Fibroblast of skin of right biceps (primary cell): ENCODE measurements at places on chromosomes 3 and 15.
A peak's percentile ranks its signal among the peaks of the same experiment; 100 is the strongest.

- DNase-seq: no peak
Measured at GRCh38 chr3:42613462-42613861, 13.0 kb downstream of the NKTR start.

- DNase-seq: peak; percentile 70
Measured at GRCh38 chr15:78308422-78309032, 9.1 kb upstream of the SKIC8 start.

- no peak for DNase-seq
Measured at GRCh38 chr3:13874891-13875290, 5.0 kb downstream of the WNT7A start.

- peak; percentile 98 for DNase-seq
Measured at GRCh38 chr15:99476413-99477222, 89.2 kb upstream of the MEF2A start.

- no peak for DNase-seq
Measured at GRCh38 chr15:62432702-62433398, 267.8 kb upstream of the C2CD4B start.

GRCh38 chr3:101262393-101263240, 57.8 kb downstream of the IMPG2 start:
- DNase-seq: no peak

DNA sequence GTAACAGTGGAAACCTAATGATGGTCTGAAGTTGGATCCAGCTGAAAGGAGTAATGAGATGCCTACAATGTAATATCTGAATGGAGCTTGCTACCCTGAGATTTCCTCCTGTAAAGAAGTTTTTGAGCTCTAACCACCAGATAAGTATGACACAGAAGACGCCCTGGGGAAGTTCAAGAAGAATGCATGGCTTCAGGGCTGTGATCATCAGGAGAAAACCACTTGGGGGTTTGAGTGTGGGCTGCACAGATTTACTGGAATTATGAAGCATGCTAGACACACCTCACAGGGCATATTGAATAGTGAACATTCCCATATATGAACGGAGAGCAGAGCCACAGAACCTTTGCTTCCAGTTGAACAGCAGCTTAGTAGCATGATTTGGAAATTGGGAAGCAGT, 10.6 kb upstream of the CCDC80 start:
- peak; percentile 98 for DNase-seq

GRCh38 chr15:21262851-21263425, 177.4 kb downstream of the POTEB3 start:
- DNase-seq: no peak

- DNase-seq: no peak
Measured at GRCh38 chr15:98775498-98776230, 127.3 kb downstream of the IGF1R start.

GRCh38 chr15:48190932-48191573, 412 bp upstream of the CTXN2 start:
- DNase-seq: peak; percentile 75

GRCh38 chr3:31253782-31254181, 278.9 kb upstream of the STT3B start:
- DNase-seq: peak; percentile 70

GRCh38 chr3:185730550-185730949, 94.3 kb downstream of the IGF2BP2 start:
- DNase-seq: no peak

DNA sequence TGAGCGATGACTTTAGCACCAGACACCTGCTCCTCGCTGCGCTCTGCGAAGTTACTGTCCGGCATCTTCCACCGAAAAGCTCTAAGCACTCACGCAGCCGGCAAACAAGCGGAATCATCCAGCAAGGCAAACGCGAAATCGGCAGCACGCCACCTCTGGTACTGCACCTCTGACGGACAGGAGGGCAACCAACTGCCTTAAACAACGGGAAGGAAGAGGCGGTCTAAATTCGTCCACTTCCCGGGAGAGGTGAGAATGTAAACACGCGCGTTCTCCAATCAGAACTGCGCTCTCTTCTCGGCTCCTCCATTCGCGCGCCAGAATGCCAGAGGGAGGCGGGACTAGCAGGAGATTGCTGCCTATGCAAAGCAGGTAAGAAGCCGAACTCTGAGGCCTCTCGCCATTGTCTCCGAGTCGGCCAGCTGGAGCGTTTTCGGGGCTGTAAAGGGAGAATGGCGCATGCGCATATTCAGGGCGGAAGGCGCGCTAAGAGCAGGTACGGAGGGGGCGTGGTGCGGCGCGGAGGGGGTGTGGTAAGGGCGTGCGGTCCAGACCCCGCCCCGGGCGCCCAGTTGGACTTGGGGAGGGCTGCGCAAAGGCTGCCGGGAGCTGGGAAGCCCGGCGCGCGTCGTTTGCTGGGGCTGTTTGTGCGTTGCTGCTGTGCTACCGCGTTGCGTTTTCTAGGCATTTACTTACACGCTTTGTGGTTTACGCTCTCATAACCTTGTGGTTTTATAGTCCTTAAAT, at the start of the genes BTD and HACL1:
Gene BTD (plus strand): TSS at position 347 of the 747 bp plus-strand sequence. CDS start 33,695 bp downstream, outside the sequence.
Gene HACL1 (minus strand): TSS at position 171 of the 747 bp plus-strand sequence. CDS start 106 bp downstream, at position 65.
- peak; percentile 100 for DNase-seq

GRCh38 chr3:69647511-69648110, 91.7 kb upstream of the MITF start:
- DNase-seq: peak; percentile 6

- DNase-seq: peak; percentile 69
Measured at GRCh38 chr3:172516318-172517214, 6.7 kb downstream of the TNFSF10 start.

GRCh38 chr3:169348276-169348675, 315.2 kb downstream of the MECOM start:
- DNase-seq: no peak

- peak; percentile 21 for DNase-seq
Measured at GRCh38 chr3:177263615-177264368, 66.5 kb upstream of the TBL1XR1 start.

GRCh38 chr15:90905306-90906180, 2.4 kb downstream of the MAN2A2 start:
- no peak for DNase-seq

DNA sequence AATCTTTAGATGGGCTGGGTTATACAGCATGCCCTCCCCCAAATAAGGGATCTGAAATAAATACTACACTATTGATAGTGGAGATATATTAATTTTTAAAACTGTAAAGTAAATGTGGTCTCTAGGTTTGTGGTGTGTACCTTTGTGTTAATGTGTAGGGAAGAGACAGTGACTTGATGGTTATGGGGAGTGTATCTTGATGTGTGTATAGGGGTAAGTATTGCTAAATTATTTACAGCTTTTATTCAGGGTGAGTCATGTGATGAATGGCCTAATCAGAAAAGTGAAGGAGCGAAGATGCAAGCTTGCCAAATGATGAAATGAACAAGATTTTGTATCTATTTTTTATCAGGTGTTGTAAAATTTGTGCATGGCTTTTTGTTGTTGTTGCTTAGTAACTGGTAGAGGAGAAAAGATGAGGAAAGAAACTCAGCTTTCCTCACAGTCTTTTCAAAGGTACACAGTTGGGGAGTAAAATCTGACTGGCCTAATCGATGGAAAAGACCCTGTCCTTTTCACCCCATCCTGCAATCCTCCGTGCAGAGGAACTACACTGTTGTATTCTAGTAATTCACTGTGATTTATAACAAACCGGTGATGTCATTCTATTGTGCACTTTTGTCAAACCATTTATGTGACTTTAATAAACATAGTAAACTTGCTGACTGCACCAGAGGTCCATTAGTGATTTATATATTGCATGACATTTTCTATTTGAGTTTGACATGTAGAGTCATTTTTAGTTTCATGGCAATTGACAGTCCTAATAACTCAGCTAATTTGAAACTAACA, 17.7 kb downstream of the FEM1B start:
- DNase-seq: no peak

DNA sequence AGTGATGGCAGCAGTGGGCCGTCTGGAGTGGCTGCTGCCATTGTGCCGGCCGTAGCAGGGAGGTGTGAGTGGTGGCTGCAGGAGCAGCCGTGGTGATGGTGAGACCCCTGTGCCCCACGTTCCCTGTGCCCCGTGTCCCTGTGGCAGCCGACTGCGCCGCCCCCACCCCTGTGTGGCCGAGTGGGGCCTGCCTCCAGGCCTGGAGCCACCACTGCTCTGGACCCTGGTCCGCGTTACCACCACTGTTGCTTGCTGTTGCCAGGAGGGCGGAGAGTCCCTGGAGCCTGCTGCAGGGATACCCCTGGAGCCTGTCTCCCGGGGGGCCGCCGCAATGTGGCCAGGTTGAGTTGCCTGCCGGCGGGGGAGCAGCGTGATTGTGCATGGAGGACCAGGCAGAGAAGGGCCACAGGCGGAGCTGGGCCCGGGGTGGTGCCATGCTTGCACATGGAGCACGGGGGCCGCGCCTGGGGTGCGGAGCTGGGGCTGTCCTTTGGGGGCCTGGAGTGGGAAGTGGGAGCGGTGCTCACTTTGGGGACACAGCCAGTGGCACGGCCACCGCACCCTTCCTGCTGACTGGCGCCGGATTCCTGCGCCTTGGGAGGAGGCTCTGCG, 50.1 kb downstream of the SLC6A20 start:
- DNase-seq: no peak

DNA sequence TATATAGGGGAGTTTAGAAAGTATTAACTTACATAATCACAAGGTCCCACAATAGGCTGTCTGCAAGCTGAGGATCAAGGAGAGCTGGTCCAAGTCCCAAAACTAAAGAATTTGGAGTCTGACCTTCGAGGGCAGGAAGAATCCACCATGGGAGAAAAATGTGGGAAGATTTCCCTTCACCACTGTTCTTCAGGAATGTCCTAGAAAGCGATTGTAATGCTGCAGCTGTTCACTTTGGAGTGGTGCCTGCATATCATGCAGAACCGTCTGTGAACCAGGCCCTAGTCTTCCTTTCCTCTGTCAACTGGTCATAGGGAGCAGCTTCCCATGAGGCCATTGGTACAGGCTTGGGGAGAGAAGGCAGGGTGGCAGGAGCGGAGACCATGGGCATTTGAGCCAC, 497.9 kb upstream of the ARPP21 start:
- no peak for DNase-seq

DNA sequence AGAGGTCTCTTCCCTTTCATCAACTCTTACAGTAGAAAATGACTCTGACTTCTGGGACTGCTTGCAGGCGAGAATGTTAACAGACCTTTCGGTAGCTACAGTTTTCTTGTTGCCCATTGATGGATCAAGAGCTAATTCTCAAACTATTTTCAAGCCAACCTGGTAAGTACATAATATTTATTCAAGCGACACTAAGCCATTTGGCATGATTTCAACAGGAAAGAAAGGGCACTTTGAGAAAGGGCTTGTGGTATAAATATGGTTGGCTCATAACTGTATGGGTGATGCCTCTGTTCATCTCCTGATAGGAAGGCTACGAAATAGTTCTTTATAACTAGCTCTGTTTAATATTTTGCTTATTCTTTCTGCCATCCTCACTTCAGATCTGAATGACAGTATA, 196.2 kb upstream of the CNTN4 start:
- DNase-seq: no peak

DNA sequence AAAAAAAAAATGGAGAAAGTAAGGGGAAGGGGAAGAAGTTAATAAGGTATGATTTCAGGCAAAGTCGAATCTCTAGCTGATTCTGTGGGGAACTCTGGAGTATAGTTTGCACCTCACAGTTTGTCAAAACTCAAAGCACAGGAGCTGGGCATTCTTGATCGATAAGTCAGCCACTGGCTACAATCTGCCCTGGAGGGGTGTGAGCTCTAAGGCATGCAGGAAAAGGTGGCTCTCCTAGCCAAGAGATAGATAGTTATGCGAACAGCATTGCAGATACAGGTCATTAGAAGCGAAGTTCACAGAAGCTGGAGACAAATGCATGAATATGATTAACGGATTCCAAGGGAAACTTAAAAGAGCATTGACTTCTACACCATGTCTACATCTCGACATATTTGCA, 952.6 kb downstream of the AGBL1 start:
- peak; percentile 28 for DNase-seq

DNA sequence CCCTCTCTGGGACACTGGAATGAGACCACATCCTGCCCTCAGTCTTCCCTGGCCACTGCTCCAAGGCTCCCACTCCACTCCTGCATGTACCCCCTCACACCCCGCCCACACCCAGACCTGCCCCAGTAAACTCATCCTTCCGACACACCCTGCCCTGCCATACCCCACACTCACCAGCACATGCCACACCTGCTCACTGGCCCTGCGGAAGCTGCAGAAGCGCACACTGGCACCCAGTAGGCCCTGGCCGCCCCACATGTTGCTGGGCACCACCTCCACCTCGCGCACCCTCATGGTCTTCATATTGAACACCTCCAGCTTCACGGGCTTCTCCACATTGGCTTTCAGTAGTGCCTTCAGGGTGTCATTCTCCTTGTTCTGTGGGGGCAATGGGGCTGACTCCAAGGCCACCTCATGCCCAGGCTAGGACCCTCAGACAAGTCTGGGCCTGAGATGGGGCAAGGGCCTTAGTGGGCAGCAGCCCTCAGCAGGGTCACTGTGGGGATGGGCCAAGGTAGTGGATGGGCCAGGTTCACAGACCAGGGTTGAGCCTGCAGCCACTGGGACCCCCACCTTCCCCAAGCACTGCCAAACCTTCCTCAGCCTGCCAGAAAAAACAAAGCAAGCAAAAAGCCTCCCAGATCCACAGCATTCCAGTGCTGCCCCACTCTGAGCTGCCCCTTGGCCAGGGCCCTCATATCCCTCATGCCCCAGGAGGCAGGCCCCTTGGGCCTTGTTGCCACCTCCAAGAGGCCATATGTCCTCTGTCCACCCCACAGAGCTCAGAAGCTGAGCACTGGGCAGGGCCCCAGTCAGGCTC, 4.7 kb downstream of the GORASP1 start:
- DNase-seq: no peak

- no peak for DNase-seq
Measured at GRCh38 chr15:26623071-26623470, 149.8 kb downstream of the GABRB3 start.

- DNase-seq: no peak
Measured at GRCh38 chr15:89777073-89777751, 1.1 kb downstream of the MESP2 start.

GRCh38 chr15:100248236-100248635, 93.5 kb downstream of the ADAMTS17 start:
- no peak for DNase-seq

DNA sequence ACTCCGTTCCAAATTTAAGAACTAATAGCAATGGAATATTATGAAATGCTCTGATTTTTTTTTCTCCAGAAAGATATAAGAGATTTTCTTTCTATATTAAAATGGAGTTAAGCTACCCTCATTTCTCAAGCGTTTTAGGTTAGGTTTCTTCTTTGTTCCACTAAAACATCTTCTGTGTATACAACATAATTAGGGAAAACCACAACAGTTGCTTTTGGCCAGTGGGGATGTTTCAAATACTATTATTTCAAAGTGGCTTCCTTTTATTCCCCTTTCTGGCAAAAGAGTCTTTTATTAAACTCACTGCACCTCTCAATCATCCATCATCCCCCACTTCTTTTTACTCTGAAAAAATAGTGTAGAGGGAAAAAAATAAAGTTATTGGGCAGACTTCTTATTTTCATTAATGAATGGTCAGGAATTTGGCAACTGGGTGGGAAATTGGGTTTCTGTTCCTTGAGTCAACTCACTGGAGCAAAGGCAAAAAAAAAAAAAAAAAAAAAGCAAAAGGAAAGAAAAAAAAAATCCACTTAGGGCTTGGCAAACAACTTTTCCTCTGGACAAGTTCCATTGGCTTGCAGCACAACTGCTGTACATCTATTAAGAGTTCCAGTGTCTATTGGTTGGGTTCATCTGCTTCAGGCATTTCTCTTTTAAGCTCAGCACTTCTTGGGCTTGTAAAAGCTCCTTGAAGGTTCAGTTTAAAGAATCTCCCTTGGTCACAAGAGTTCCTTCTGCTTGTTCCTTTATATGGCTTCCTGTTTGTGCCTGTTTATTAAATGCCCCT, 963.4 kb downstream of the ROBO1 start:
- DNase-seq: peak; percentile 39

GRCh38 chr3:9468460-9468859, 71.0 kb downstream of the SETD5 start:
- peak; percentile 18 for DNase-seq
